ELR (cell line): ENCODE measurements at places on chromosomes 5 and 9.

DNA sequence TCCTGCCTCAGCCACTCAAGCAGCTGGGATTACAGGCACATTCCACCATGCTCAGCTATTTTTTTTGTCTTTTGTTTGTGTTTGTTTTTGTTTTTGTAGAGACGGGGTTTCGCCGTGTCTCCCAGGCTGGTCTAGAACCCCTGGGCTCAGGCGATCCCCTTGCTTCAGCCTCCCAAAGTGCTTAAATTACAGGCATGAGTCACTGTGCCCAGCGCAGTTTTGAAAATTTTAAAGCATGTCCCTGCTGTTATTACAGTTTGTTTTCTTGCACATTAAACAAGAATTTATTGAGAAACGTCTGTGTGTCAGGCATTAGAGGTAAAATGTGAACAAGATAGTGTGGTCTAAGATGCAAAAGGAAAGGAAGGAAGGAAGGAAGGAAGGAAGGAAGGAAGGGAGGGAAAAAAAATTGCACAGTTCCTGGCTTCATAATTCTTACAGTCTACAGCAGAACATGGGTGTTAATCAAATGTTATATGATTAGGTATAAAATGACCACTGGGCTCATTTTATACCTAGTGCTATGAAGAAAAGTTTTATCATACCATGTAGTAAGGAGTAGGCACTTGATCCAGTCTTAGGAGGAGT lies 205.4 kb downstream of the SNX18 start:
- peak; percentile 30 for DNase-seq

GRCh38 chr5:80234116-80234948 lies 21.5 kb downstream of the SERINC5 start:
- no peak for DNase-seq

GRCh38 chr5:118597543-118597942 lies 390.8 kb downstream of the DTWD2 start:
- no peak for DNase-seq

GRCh38 chr9:76793784-76794431 lies 29.7 kb downstream of the PCA3 start:
- DNase-seq = no peak

DNA sequence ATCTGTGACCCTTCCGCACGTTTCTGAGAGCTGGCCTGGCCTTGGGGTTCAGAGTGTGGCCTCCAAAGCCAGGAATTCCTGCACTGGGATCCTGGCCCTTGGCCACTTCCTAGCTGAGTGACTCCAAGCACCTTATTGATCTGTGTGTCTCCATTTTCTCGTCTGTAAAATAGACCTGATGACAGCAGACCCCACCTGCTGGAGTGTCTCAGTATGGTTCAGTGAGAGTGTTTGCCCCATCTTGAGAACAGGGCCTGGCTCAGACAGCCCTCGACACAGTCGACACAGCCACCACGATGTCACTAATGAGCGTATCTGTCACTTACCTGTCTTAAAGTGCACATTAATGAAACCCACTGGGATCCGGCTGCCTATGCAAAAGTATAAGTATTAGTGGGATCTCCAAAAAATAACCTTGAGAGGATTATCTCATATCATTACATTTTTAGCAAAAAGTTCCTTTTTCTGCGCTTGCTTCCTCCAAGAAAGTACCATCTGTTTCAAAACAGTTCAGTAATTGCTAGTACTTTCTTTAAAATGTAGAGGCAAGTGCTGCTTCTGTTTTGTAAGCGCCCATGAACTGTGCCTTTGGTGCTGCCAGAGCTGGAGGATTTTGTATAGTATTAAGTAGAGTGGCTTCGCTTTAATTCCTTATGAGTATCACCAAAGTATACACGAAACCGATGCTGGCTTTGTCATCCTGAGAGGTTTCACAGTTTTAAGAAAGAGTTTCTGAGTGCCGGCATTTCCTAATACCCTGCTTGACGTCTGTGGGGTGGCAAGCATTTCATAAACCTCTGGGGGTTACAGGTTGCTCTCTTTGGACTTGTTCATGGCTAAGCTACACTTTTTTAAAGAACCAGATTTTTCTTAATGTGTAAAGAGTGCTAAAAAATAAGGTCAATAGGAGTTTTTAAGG lies 31.7 kb downstream of the UBE2QL1 start:
- no peak for DNase-seq
